Activated T-helper 2 cell treated with anti-CD3 and anti-CD28 coated beads, Interferon-gamma antibody, Interleukin-2, Interleukin-4, amounts not matched to agents 10 μg/mL and 5 μg/mL and 100 μg/mL, durations not matched to agents 14 hours and 24 hours and 36 hours (primary cell): ENCODE measurements at places on chromosomes 2 and 18.

GRCh38 chr18:63306249-63306648 lies 13.3 kb downstream of the BCL2 start:
- H3K27ac ChIP-seq: peak overlapping the region; percentile 47
- peaks cover 78% of the 10 kb centered on the region for H3K4me1 ChIP-seq
- no peaks in the 10 kb centered on the region for H3K27me3 ChIP-seq
- no peak for DNase-seq

- H3K36me3 ChIP-seq: peaks cover 8% of the 10 kb centered on the region
- H3K4me1 ChIP-seq: no peaks in the 10 kb centered on the region
- no peak for DNase-seq
- H3K27me3 ChIP-seq: no peaks in the 10 kb centered on the region
Observed at GRCh38 chr2:27875089-27875881, 14.9 kb downstream of the RBKS start.

GRCh38 chr2:190547886-190548285 lies 13.4 kb upstream of the NEMP2 start:
- peaks cover 12% of the 10 kb centered on the region for H3K36me3 ChIP-seq
- no peak for DNase-seq
- no peak overlapping the region for H3K27ac ChIP-seq
- H3K4me1 ChIP-seq: peaks cover 20% of the 10 kb centered on the region
- no peaks in the 10 kb centered on the region for H3K27me3 ChIP-seq

GRCh38 chr2:37561615-37562569 lies 109.5 kb downstream of the CDC42EP3 start:
- peak overlapping the region; percentile 19 for H3K27ac ChIP-seq
- no peak overlapping the region for H3K4me3 ChIP-seq
- H3K36me3 ChIP-seq: no peaks in the 10 kb centered on the region
- DNase-seq: no peak

GRCh38 chr2:7356909-7357584 lies 439.8 kb downstream of the RNF144A start:
- H3K27me3 ChIP-seq: no peaks in the 10 kb centered on the region
- H3K36me3 ChIP-seq: no peaks in the 10 kb centered on the region
- H3K4me3 ChIP-seq: no peak overlapping the region
- no peaks in the 10 kb centered on the region for H3K4me1 ChIP-seq
- no peak overlapping the region for H3K27ac ChIP-seq
